Stimulated activated CD8-positive, alpha-beta memory T cell treated with anti-CD3 and anti-CD28 coated beads, Interleukin-12 subunit alpha, Interleukin-12 subunit beta, amount 100 ng/mL, for 4 hours (primary cell): ENCODE measurements at places on chromosomes 3 and 15.

- DNase-seq = no peak
These were observed 214.5 kb downstream of the KCNMB2 start for GRCh38 chr3:178750639-178751300.

DNA sequence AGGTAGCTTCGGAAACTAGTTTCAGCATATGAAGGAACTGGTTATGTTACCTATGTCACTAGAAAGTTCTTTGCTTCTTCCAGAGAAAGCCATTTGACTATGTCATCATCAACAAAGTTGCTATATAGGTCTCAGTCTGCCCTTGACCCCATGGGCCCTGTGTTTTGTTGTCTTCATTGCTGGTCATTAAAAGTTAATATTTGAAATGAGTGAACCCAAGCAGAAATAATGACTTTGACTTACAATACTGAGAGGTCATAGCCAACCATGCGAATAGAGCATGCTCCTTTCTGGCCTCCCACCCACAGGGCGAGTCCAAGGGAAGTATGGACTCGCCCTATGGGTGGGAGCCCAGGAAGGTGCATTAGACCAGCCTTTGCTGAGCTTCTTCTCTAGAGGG is 40.9 kb downstream of the APH1B start:
- no peak for DNase-seq

GRCh38 chr3:155748611-155749365 is 3.9 kb upstream of the PLCH1 start:
- no peak for DNase-seq

DNA sequence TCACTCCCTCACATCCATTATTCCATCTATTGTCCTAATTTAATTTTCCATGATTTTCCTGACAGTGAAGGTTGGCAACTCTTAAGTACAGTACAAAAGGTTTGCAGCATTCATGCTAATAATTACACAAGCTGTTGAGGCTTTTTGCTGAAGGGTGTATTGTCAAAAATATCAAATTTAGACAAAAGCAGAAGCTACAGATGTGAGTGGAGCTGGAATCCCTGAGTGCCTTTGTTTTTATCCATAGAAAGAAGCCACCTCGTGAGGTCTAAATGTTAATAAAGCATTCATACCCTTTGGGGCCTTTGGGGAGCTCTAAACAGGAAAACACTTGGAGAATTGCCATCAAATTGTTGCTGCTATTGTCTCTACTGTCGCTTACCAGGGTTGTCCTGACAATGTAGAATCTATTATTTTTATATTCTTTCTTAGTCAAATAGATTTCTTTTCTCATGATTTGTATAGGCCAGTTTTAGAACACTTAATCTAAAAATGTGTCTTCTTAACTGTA is 185.8 kb upstream of the ROBO1 start:
- no peak for DNase-seq

DNA sequence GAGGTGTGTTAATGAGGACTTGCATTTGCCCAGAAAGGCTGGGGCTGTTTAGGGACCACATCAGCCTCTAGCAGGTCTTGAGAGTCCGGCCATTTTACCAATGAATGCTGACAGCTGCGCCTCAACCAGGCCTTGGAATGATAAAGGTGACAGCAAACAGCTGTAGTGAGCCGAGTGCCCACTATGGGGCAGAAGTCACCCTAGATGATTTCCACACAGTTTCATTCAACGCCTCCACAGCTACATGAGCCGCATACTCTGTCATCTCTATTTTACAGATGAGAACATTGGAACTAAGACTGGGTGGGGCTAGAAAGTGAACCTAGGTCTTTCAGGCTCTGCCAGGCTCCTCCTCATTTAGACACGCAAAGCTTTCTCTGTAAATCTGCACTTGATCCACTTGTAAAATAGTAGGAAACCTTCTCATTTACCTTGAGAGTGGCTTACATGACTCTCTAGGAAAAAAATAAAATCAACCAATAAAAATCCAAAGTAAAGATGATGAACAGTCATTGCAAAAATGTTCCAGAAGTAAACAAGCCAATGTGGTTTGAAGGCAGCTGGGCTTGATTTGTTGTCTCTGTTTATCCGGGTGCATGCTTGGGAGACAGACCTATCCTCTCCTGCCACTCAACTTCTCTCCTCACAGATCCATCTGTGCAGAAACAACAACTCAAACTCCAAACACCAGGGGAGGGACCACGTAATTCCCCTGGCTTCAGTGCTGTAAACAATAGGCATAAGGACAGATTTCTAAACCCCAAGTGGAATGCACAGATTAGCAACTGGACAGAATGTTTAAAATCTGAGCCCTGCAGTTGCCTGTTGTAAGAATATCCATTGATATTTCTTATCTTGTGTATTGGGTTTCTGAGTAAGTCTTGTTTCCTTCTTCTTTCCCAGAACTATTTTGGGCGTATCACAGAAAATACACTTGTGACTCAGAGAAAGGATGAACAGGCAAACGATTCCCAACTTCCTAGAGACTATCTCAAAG is 31.5 kb upstream of the LDHAL6B start:
- no peak for DNase-seq

GRCh38 chr3:147462856-147463255 is 53.7 kb downstream of the ZIC1 start:
- no peak for DNase-seq

DNA sequence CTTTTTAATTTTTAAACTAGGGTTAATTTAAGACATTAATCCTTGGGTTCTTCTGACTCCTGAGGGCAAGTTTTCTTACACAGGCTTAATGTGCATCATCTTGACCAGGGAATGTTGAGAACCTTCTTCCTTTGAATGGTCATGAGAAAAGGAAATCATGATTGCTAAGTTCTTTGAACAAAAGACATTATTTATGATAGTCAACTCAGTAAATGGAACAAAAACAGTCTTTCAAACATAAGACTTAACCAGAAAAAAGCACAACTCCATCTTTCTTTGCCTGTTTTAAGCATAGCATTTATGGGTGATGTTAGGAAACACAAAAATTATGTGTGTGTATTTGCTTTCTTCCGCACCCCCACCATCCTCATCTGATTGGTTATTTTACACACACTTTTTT is 5.4 kb downstream of the TLNRD1 start:
- no peak for DNase-seq

DNA sequence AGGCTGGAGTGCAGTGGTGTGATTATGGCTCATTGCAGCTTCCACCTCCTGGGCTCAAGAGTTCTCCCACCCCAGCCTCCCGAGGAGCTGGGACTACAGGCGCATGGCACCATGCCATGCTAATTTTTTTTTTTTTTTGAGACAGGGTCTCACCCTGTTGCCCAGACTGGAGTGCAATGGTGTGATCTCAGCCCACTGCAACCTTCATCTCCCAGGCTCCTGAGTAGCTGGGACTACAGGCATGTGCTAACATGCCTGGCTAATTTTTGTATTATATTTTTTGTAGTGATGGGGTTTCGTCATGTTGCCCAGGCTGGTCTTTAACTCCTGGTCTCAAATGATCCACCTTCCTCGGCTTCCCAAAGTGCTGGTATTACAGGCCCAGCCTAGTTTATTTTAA is 4.0 kb downstream of the TEX9 start:
- DNase-seq = no peak

DNA sequence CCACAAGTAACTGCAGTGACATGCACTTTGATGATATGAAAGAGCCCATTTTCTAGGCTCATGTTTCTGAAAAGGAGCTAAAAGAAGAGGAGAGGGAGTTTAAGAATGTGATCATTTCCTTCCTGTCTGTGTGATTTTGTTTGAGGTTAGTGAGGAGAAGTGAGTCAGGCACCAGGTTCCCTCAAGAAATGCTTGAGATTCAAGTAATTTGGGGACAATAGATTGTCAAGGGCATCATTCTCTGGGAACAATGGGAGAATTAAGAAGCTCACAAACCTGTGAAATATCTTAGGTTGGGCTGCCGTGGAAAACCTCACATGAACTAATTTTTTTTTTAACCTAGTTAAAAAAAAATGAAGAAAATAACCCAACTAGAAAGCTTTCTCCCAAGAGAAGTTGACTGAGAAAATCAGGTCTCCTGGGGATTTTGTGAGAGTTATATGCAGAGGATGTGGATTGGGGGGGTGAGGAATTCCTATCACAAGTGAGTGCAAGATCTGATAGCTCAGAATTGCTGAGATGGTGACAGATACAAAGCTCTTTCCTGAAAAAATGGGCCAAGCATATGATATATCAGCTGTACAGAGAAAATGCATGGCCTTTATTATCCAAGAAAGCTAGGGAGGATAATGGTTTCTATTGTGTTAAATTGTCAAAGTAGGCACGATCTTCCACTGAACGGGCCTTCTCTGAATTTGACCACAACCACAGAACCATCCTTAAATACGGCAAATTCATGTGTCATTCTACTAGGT is 203.3 kb downstream of the FEZF2 start:
- no peak for DNase-seq

- no peak for DNase-seq
These were observed 90.7 kb downstream of the IMPG2 start for GRCh38 chr3:101229681-101230080.
